ENCODE measurements at places on chromosomes 6 and 20. TPM values are rescaled to one million over a fixed set of nuclear protein-coding genes. Genes with fewer than 3 reads are reported as not detected.

DNA sequence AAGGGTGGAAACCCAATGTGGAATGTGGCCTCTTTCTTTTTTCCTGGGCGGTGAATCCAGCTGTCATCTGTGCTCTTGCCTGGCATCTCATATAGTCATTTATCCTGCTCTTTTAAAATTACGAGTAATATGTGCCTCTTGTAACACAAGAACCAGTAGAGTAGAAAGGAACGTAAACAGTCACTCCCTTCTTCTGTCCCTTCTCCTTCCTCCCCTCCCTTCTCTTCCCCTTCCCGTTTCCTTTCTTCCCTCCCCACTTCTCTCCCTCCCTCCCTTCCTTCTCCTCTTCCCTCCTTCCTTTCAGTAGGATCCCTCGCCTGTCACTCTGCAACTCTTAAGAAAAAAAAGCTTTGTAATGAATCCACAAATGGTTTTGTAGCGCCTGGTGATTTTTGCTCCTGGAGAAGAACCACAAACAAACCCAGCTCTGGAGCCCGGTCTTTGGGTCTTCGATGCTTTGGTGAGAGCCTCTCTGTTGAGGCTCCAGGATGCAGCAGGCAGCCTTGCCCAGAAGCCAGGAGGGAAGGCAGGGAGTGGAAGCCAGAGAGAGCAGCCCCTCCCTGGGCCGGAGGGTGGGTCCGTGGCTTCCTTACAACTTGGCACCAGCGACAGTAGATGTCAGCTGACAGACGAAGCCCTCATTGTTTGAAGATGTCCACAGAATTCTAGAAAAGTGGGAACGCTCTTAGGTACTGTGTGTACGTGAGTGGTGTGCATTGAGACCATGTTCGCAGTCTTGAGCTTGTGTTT is 15.0 kb downstream of the DUSP22 start:
- peaks cover 85% of the 10 kb centered on the region for H3K27me3 ChIP-seq
- H3K36me3 ChIP-seq = no peaks in the 10 kb centered on the region
- H3K27ac ChIP-seq = no peak overlapping the region
- no peaks in the 10 kb centered on the region for H3K4me1 ChIP-seq

DNA sequence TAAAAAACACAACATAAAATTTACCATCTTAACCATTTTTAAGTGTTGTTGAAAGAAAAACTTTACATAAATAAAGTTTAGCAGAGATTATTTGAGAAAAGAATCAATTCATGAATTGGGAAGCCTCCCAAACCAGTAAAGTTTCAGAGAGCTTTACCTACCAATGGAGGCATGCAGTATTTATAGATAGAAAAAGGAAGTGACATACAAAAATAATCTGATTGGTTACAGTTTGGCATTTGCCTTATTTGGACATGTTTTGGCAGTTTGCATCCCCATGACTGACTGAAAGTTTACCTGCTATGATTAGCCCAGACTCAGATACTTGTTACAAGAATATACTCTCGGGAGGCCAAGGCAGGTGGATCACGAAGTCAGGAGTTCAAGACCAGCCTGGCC is 3.7 kb upstream of the CMTR1 start:
- DNase-seq = no peak
- no peak overlapping the region for H3K4me3 ChIP-seq
- no peaks in the 10 kb centered on the region for H3K36me3 ChIP-seq
- H3K27me3 ChIP-seq = no peaks in the 10 kb centered on the region

- no peaks in the 10 kb centered on the region for H3K4me1 ChIP-seq
- no peak overlapping the region for H3K4me3 ChIP-seq
- H3K27ac ChIP-seq = no peak overlapping the region
- no peaks in the 10 kb centered on the region for H3K27me3 ChIP-seq
- H3K36me3 ChIP-seq = no peaks in the 10 kb centered on the region
- no peak for DNase-seq
These were observed 75.2 kb downstream of the GJA1 start for GRCh38 chr6:121510568-121511177.

DNA sequence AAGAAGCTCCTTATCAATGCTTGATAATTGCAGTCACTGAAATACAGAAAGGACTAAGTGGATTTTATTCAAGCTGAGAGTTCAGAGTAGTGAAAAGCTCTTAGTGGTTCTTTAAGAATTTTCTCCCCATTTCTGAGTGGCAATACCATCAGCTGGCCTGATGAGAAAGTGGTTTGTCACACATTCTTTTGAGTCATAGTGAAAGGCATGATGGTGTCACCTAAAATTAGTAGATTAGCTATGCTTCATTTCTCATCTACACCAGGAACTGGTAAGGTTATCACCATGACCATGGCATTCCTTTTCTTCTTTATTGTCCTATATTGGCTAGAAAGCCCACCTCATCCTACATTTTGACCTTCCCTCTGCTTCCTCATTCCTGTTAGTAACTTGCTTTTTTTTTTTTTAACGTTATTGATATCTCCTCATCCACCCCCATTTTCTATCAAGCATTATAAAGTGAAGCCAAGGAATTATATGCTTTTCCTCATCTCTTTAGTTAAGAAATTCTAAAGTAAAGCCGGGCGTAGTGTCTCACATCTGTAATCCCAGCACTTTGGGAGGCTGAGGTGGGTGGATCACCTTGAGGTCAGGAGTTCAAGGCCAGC is 67.4 kb upstream of the LOC128125822 start:
- DNase-seq = no peak
- peaks cover 27% of the 10 kb centered on the region for H3K4me1 ChIP-seq
- H3K27ac ChIP-seq = peak overlapping the region; percentile 40
- H3K27me3 ChIP-seq = no peaks in the 10 kb centered on the region

GRCh38 chr6:163814494-163815364 is 400.2 kb downstream of the QKI start:
- no peaks in the 10 kb centered on the region for H3K4me1 ChIP-seq
- no peak overlapping the region for H3K27ac ChIP-seq
- no peak for DNase-seq
- H3K27me3 ChIP-seq = peaks cover 27% of the 10 kb centered on the region

DNA sequence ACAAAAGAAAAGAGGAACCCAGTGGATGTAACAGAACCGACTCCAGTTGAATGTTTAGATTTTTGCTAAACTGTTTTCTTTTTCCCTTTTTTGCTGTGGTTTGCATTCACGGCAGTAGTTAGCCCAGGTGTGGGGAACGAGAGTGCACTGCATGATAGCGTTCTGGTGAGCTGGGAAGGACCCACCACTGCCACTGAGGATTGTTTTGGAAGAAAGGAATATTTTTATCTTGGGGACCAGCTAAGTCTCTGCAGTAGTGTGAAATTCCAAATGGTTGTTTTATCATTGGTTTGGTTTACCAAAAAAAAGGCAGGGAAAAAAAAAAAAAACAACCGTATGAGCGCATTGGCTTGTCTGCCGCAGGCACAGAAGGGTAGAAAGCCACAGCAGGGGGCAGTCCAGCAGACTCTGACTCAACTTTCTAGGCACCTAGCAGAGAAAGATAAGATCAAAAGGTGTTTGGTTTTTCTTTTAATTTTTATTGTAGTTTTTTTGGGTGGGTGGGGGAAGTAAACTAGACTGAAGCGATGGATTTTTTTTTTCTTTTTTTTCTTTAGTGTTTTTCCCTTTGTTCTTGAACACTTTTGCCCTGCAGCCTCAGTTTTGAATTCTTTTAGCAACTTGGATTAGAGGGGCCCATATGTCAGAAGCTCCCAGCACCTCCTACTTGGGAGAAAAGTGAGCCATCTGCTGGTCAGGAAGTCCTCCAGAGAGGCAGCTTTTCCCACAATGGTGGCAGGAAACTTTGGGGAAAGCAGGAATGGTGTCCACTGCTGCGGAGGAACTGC is 13.5 kb upstream of the RAB5IF start:
- H3K27ac ChIP-seq = no peak overlapping the region
- H3K36me3 ChIP-seq = no peaks in the 10 kb centered on the region
- no peaks in the 10 kb centered on the region for H3K4me1 ChIP-seq

- DNase-seq = no peak
- no peak overlapping the region for H3K27ac ChIP-seq
- peaks cover 46% of the 10 kb centered on the region for H3K27me3 ChIP-seq
- no peak overlapping the region for H3K4me3 ChIP-seq
- no peaks in the 10 kb centered on the region for H3K4me1 ChIP-seq
These were observed 1.7 kb upstream of the NKX2-2 start for GRCh38 chr20:21515300-21516179.

- H3K4me1 ChIP-seq = no peaks in the 10 kb centered on the region
- no peak overlapping the region for H3K27ac ChIP-seq
- H3K4me3 ChIP-seq = no peak overlapping the region
- H3K36me3 ChIP-seq = peaks cover 54% of the 10 kb centered on the region
These were observed 12.8 kb downstream of the HIVEP1 start for GRCh38 chr6:12024699-12025434.

GRCh38 chr20:13213335-13213734 is 7.7 kb upstream of the ISM1 start:
- no peaks in the 10 kb centered on the region for H3K27me3 ChIP-seq
- no peaks in the 10 kb centered on the region for H3K36me3 ChIP-seq
- no peak overlapping the region for H3K27ac ChIP-seq

- H3K4me1 ChIP-seq = no peaks in the 10 kb centered on the region
- no peak for DNase-seq
- H3K4me3 ChIP-seq = no peak overlapping the region
- no peak overlapping the region for H3K27ac ChIP-seq
These were observed 95.1 kb upstream of the EXOC2 start for GRCh38 chr6:788058-788457.

DNA sequence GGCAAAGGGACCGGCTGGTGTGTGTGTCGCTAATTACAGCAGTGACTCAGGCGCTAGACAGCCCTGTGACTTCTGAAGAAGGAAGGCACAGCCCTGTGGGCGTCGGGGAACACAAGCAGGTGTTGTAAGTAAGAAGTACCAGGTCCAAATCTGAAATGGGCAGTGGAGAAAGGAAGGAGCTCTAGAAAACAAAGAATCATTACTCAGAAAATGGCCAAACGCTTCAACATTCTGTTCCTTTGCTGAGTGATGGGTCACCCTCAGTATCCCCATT is 106.8 kb downstream of the PXDC1 start:
- no peaks in the 10 kb centered on the region for H3K36me3 ChIP-seq
- no peak for DNase-seq
- no peaks in the 10 kb centered on the region for H3K4me1 ChIP-seq
- no peaks in the 10 kb centered on the region for H3K27me3 ChIP-seq
- no peak overlapping the region for H3K4me3 ChIP-seq

DNA sequence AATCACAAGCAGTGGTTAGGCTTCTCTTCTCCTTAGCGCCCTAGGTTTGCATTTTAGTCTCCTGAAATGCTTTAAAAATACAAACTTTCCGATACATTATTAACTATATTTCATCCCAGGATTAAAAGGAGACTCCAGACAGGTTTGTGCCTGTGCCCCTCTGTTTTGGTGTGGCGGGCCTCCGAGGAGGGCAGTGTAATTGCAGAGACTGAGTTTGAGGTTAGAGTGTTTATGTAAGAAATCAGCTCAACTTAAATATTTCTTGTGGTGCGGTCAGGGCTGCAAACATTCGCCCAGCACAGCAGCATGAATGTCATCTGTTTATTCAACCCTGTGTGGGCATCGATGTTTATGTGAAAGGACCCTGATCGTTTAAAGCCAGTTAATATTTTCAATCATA is 130.4 kb upstream of the AKAP12 start:
- no peak overlapping the region for H3K27ac ChIP-seq
- H3K4me3 ChIP-seq = no peak overlapping the region
- no peaks in the 10 kb centered on the region for H3K36me3 ChIP-seq
- DNase-seq = no peak
- H3K4me1 ChIP-seq = no peaks in the 10 kb centered on the region

DNA sequence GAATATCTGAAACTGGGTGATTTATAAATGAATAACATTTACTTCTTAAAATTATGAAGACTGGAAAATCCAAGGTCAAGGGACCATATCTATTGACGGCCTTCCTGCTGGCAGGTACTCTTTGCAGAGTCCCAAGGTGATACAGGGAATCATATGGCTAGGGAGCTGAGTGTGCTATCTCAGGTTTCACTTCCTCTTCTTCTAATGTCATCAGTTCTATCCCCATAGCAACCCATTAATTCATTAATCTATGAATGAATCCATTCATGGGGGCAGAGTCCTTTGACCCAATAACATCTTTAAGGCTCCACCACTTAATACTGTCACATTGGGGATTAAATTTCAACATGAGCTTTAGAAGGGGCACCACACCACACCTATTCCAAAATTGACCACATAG is 772.0 kb downstream of the HACE1 start:
- DNase-seq = no peak
- H3K4me1 ChIP-seq = no peaks in the 10 kb centered on the region
- H3K27ac ChIP-seq = no peak overlapping the region
- H3K4me3 ChIP-seq = no peak overlapping the region
- no peaks in the 10 kb centered on the region for H3K27me3 ChIP-seq
- no peaks in the 10 kb centered on the region for H3K36me3 ChIP-seq

GRCh38 chr20:47330933-47331708 is 25.4 kb downstream of the ZMYND8 start:
- peak overlapping the region; percentile 59 for H3K27ac ChIP-seq
- H3K4me3 ChIP-seq = no peak overlapping the region
- DNase-seq = peak; percentile 80
- peaks cover 94% of the 10 kb centered on the region for H3K4me1 ChIP-seq
- H3K36me3 ChIP-seq = peaks cover 64% of the 10 kb centered on the region

GRCh38 chr6:88376768-88377387 is 210.7 kb upstream of the CNR1 start:
- no peak for DNase-seq
- H3K4me1 ChIP-seq = no peaks in the 10 kb centered on the region
- no peak overlapping the region for H3K4me3 ChIP-seq
- no peaks in the 10 kb centered on the region for H3K27me3 ChIP-seq

DNA sequence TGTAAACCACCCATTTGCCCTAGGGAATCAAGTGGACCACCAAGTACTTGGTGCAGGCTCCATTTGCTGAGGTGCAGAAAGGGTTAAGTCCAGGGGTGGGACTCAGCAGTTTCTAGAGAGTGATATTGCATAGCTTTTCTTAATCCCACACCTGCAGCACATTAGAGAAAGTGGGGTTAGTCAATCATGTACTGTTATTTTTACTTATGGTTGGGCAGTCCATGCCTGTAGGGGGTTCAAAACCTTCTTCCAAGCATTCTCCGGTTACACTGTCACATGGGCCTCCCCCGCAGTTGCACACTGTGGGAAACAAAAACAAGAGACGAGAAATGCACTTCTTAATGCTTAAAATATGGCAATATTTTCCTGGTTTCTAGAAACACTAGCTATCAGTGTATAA is 65.5 kb downstream of the LAMA4 start:
- peaks cover 91% of the 10 kb centered on the region for H3K36me3 ChIP-seq
- H3K4me1 ChIP-seq = no peaks in the 10 kb centered on the region
- H3K27ac ChIP-seq = no peak overlapping the region
- H3K27me3 ChIP-seq = no peaks in the 10 kb centered on the region
- no peak overlapping the region for H3K4me3 ChIP-seq
- no peak for DNase-seq

DNA sequence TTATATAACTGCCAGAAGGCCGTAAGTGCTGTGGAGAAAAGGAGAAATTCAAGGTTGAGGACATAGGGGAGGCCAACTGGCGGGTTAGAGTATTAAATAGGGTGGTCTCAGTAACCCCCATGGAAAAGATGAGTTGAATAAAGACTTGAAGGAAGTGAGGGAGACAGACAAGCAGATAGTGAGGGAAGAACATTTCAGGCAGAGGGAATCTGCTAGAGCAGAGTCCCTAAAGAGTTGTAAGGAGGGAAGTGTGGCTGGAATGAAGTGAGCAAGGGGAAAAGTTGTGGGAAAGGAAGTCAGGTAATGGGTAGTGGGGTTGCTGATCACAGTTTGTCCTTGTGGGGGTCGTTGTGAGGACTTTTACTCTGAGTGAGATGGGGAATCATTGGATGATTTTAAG is 1.4 kb downstream of the KIFC1 start:
- H3K27ac ChIP-seq = no peak overlapping the region
- DNase-seq = no peak
- H3K27me3 ChIP-seq = no peaks in the 10 kb centered on the region

- H3K27me3 ChIP-seq = no peaks in the 10 kb centered on the region
- DNase-seq = no peak
- no peaks in the 10 kb centered on the region for H3K4me1 ChIP-seq
- no peaks in the 10 kb centered on the region for H3K36me3 ChIP-seq
- no peak overlapping the region for H3K4me3 ChIP-seq
These were observed 20.8 kb downstream of the SYCP2 start for GRCh38 chr20:59912609-59913008.

The MEA1 gene
- total RNA-seq = 77.0 TPM

The ZC2HC1B gene
- not detected for total RNA-seq

The C6orf141 gene
- total RNA-seq = 12.3 TPM
